Stimulated activated CD4-positive, alpha-beta T cell treated with anti-CD3 and anti-CD28 coated beads, TNF-alpha, amount 100 ng/mL, for 24 hours (primary cell): ENCODE measurements at places on chromosomes 4 and X.

GRCh38 chrX:118644378-118644777 is 83.0 kb upstream of the IL13RA1 start:
- DNase-seq, result no peak

GRCh38 chrX:100413229-100413628 is 3.2 kb upstream of the PCDH19 start:
- DNase-seq, result no peak

DNA sequence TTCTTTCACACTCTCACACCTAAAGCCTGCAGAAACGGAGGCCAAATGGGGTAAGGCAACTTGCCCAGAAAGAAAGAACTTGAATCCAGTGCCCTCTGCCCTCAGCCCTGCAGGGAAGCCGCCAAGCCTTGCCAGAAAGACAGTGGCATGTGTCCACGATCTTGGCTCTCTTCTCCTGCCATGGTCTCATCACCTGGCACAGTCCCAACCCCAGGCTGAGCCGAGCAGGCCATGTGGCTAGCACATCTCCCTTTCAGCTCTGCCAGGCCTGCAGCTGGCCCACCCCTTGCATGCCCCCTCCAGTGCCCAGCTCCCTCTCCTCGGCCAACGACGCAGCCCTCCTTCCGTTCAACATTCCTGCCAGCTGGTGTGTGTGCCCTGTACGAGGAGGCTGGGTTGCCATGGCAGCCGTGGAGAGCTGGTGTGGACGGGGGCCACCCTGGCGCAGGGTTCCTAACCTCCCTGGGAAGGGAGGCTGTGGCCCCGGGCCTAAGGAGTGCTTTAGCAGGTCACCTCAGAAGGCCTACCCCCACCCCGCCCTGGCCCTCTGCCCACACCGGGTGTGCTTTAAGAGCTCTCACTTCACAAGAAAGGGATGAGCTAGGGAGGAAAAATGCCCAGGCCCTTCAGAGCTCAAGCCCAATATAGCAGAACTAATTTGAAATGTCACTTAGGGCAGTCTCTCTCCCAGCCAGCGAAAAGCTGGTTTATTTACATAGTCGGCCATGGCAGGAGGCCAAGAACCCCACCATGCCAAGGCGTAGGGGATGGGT is 73.0 kb upstream of the PJA1 start:
- no peak for DNase-seq

DNA sequence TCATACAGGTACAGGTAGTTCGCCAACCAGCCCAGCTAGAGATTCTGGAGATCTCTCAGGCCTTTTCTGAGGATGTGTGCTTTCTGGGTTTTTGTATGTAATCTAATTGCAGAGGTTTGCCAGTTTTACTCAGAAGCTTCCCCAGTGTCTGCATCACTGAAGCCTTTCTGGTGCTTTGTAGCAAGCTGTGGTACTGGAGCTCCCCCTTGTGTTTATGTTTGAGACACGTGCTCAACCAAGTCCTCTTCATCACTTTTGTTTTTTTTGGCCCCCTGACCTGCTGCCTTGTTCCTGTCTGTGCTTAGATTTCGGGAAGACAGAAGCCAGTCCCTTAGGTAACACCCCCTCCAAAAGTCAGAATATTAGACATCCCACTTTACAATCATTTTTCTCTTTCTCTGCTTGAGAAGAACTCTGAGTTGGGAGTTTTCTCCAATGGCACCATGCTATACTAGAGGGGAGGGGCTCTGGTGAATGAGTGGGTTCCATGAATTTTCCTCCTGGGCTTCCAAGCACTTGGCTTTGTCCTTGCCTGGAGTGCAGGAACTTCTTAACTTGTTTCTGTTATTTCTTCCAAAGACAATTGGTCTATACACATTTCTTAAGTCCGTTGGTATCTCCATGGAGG is 128.4 kb upstream of the TBC1D9 start:
- no peak for DNase-seq

- no peak for DNase-seq
Measured at GRCh38 chr4:69116645-69117321, 20.5 kb downstream of the UGT2B7 start.

DNA sequence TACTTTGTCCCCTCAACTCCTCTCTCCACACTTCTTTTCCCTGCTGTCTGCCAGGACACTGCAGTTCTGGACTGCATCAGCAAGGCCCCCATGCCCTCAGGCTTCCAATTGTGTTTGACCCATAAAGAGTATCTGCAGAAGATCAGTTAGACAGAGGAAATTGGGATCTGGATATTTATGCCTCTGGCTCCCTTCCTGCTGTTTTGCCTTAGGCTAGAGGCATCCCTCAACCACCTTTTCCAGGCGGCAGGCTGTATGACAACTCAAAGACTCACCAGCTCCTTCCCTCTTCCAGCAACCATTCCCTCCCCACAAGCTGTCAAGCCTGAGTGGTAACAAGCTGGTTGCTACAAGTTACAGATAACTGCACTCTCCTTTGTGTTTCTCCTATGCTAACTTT is 66.4 kb upstream of the NDP start:
- DNase-seq, result no peak

- DNase-seq, result no peak
Measured at GRCh38 chr4:153533387-153533786, 67.2 kb downstream of the TMEM131L start.

DNA sequence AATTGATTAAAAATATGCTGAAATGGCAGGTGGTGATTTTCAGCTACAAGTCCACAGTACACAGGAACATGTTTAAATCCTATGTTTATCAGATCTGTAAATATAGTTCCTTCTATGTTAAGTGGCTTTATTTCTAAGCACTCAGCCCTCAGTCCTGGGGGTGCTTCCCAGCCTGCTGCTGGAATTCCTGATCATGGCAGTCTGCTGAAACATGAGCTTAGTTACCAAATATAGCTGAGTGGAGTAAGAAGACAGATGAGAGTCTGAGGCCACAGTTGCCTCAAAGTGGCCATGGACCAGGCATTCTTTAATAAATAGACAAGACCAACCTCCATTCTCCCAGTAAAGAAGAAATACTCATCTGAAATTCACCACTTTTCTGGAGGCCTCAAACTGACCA is 17.1 kb upstream of the DDX60 start:
- no peak for DNase-seq

- no peak for DNase-seq
Measured at GRCh38 chrX:133606990-133607389, 191.7 kb upstream of the GPC4 start.

DNA sequence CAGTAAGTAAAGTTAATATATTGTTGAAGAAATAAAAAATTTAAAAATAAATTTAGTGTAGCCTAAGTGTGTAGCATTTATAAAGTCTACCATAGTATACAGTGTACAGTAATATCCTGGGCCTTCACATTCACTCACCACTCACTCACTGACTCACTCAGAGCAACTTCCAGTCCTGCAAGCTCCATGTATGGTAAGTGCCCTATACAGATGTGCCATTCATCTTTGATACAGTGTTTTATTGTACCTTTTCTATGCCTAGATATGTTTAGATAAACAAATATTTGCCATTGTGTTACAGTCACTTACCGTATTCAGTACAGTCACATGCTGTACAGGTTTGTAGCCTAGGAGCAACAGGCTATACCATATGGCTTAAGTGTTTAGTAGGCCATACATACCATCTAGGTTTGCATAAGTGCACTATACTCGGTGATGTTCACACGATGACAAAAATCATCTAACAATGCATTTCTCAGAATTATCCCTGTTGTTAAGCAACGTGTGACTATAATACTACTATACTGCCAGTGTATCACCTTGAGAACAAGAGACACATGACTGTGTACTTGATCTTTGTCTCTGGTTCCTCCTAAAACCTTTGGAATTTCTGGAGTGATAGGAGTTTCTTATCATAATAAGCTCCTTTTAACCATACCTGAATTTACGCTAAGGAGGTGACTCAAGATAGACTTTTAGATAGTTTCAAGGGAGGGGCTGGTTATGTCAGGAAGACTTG is 25.8 kb upstream of the SEPTIN11 start:
- no peak for DNase-seq

- DNase-seq, result no peak
Measured at GRCh38 chrX:118502161-118502789, 6.7 kb downstream of the DOCK11 start.

DNA sequence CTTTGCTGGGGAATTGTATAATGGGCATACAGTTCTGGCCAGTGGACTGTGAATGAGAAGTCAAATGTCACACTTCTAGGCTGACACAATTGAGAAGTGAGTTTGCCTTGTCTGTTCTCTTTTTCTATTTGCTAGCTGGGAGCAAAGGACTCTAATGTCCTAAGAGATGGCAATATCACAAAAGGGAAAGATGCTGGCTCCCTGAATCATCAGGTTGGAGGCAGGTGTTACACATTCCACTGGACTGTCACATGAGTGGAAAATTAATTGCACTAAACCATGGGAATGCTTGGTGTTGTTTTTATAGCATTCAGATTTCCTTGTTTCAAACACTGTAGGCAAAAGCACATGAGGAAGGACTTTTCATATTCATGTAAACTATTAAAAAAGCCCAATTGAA is 388.3 kb downstream of the ADAM29 start:
- DNase-seq, result no peak

GRCh38 chr4:34953145-34953799 is 1291.0 kb downstream of the ARAP2 start:
- DNase-seq, result no peak

GRCh38 chr4:155164718-155165117 is 43.7 kb upstream of the NPY2R start:
- no peak for DNase-seq

DNA sequence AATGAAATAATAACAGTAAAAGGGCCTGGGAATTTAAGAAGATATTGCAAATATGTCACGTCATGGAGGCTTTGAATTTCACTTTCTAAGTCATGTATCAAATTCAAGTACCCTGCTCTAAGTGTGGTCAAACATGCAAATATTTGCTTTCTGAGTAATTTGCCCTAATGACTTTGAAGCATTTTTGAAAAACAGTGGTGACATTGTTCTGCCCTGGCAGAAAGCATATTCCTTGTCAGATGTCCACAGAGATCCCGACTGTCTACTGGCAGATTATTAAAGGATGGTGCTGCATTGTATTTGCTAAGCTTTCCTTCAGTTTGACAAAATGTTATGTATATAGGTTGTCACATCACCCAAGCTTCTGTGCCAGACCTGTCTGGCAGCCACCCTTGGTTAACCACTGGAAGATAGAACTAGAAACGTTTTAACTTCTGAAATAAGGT is 92.5 kb downstream of the ANK2 start:
- DNase-seq, result no peak

DNA sequence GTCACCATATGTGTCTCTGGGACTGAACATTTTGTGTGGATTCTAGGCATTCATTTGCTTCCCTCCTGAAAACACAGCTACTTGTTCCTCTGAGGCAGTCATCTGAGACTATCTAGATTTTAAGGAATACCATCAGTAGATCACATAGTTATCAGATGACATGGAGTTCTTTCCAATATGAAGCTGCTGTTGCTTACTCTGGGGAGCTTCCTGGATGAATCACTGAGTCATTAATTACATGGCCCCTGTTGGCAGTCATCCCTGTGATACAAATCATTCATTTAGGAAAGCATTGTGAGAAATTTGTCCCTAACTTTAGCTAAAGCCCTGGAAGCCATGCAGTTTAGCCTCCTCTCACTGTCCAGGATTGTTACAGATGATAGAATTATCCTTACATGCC is 98.2 kb upstream of the ARSJ start:
- DNase-seq, result no peak

DNA sequence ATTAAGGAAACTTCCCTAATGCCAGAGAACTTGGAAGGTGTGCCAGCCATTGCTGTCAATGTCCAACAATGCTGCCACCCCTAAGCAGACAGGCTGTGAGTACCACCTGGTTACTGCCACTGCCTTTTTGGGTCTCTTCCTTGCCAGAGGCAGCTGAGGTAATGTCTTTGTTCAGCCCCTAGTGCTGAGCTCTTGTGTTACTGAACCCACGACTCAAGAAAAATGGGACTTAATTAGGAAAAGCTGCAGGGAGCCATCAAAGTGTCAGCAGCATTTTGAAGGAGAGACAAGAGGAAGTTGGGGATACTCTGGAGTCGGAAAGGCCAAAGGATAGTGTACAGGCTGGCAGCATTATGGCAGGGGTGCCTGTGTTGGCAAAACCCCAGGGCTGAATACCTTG is 283.7 kb downstream of the AFF2 start:
- DNase-seq, result no peak

GRCh38 chr4:184792950-184793555 is 32.7 kb downstream of the ACSL1 start:
- peak; percentile 35 for DNase-seq

GRCh38 chr4:137531986-137532868 is at the start of gene PCDH18:
TSS of gene PCDH18 (minus strand) at chr4:137532494. CDS start at chr4:137532088, 406 bp downstream.
- no peak for DNase-seq

- no peak for DNase-seq
Measured at GRCh38 chrX:109390556-109390955, 91.3 kb downstream of the GUCY2F start.

DNA sequence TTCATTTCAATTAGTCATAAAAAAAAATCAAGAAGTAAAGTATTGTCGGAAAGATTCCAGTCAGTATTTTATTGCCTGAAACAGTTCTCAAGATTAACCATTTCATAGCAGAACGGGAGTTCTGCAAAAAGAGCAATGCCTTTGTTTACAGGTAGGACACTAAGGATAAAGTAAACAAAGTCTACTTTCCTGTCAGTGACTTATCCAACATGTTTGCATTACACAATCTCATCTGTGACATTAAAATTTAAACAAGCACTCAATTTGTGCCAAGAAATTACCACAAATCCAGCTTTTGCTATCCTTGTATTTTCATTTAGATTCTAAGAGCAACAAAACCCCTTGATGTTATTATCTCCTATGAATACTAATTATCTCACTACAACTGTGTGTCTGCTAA is 306.5 kb upstream of the LDB2 start:
- no peak for DNase-seq

GRCh38 chr4:75512386-75513211 is 1.6 kb downstream of the RCHY1 start:
- DNase-seq, result no peak

DNA sequence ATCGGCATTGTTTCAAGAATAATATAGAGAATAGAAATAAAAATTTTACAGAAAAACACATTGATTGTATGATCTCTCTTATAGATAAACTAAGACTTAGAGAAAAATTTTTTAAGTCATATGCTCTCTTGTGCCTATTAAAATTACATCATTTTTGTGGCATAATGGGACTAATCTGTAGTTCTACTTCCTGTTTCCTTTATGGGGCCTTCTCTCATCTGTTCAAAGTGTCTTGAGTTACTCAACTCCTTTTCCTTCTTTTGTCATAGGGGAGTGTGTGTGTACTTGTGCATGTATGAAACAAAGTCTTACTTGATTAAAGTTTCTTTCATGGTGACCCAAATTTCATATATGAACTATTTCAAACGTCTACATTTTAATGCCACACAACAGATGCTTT is 1448.9 kb upstream of the TENM3 start:
- DNase-seq, result no peak
